ENCODE measurements at places on chromosomes 12 and 14.

DNA sequence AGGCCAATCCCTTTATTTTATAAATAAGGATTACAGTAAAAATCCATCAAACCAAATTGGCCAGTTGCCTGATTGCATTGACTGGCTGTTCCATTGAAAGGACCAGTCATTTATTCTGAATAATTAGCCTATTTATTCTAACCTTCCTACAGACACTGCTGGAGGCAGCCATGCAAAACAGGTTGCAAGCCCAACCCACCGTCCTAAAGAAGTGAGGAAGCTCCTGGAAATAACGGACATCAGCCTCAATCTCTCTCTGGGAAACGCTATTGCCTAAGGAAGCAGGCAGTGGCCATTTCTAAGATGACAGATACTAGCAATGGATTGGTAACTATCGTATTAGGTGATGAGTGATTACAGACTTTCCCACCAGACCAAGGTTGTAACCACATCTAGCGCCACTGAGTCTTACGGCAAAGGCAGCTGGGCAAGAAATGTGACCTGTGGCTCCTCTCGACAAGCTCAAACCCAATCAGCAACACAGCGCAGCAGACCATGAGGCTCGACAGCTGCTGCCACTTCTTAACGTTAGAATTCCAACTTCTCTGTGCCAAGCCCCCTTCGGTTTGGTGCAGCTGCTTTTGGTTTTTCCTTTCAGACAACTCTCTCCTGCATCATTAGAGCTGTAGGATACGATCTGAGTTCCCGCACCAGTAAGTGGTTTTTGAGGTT, 134.2 kb downstream of the KCNK10 start:
- DNase-seq = peak; percentile 29

GRCh38 chr14:91390165-91390778, 27.3 kb downstream of the CCDC88C start:
- DNase-seq = no peak

GRCh38 chr12:95390932-95391331, 83.0 kb upstream of the METAP2 start:
- DNase-seq = no peak

- DNase-seq = no peak
Measured at GRCh38 chr12:29152223-29152868, 3.3 kb downstream of the FAR2 start.

DNA sequence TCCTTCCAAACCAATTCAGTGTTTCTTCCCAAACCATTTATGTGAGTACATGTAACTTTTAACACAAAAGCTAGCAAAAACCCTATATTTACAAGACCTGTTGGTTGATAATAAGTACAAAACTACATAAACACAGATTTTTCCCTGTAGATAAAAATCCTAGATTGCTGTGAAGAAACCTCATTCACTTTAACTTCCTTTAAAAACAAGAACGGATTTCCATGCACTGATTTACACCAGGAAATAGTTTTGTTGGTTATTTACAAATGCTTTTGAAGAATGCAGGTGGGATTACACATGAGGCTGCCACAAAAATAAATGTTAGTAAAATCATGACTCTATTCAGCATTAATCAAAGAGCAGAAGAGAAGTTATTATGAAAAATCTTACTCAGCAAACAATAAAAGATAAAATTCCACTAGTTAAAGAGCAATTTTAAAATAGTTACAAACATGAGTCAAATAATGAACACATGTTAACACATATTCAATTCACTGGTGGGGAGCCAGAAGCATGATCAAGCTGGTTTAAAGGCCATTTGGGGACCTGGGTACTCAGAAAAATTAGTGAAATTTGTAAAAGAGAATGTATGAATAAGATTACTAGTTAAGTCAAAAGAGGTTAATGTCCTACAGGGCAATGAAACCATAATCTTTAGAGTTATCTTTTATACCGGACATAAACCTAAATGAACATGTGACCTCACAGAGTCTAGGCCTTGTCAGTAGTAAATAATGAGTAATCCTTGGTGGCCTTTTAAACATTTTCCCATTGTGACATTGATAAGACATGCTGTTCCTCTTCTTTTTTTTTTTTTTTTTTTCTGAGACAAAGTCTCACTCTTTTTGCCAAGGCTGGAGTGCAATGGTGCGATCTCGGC, 79.9 kb downstream of the PHLDA1 start:
- DNase-seq = no peak

DNA sequence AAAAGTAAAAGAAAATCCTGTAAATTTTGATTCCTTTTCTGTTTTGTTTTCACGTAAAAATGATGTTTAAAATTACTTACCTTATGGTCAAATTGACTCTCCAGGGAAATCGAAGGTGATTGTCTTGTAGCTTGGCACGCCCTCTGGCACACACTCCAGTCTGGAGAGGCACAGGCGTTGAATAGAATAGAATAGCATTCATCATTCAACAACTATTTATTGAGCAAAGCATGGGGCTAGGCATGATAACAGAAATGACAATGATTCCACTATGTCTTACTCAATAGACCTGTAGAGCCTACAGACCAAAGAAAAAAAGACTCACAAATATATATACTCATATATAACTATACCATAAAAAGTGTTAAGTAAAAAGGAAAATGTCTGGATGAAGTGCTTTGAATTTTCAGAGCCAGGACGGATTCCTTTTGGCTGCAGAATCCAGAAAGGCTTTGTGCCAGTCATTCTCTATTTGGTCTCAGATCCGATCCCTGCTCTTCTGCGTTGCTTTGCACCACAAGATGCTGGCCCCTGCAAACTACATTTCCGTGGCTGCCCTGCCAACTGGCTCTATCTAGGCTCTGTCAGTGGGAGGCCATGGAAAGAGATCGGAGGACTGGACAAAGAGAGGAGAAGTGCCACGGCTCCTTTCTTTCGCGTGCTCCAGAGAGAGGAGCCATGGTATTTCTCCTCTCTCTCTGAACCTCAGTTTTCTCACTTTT, 231.8 kb downstream of the CRADD start:
- DNase-seq = no peak

- DNase-seq = no peak
Measured at GRCh38 chr14:103057028-103057371, 349 bp downstream of the CDC42BPB start.

- peak; percentile 77 for DNase-seq
Measured at GRCh38 chr14:77088219-77088618, 9.8 kb upstream of the CIPC start.
